Psoas muscle (tissue), 8 donors: ENCODE measurements at places on chromosomes 1 and 21. TPM values are rescaled to one million over a fixed set of nuclear protein-coding genes. Genes with fewer than 3 reads are reported as not detected.

GRCh38 chr1:226126824-226127569 is 59.5 kb downstream of the ACBD3 start:
- no peaks in the 10 kb centered on the region for H3K4me1 ChIP-seq
- no peak for DNase-seq

- no peak for DNase-seq
- H3K4me1 ChIP-seq, result peaks cover 4% of the 10 kb centered on the region
- no peaks in the 10 kb centered on the region for H3K36me3 ChIP-seq
- H3K27ac ChIP-seq, result no peak overlapping the region
- no peak overlapping the region for H3K4me3 ChIP-seq
- no peaks in the 10 kb centered on the region for H3K27me3 ChIP-seq
Observed at GRCh38 chr1:20197329-20197791, 11.0 kb upstream of the PLA2G2C start.

GRCh38 chr1:244896550-244896949 is 32.2 kb upstream of the HNRNPU start:
- peaks cover 4% of the 10 kb centered on the region for H3K4me1 ChIP-seq
- no peak for DNase-seq
- no peak overlapping the region for H3K4me3 ChIP-seq
- H3K36me3 ChIP-seq, result no peaks in the 10 kb centered on the region

DNA sequence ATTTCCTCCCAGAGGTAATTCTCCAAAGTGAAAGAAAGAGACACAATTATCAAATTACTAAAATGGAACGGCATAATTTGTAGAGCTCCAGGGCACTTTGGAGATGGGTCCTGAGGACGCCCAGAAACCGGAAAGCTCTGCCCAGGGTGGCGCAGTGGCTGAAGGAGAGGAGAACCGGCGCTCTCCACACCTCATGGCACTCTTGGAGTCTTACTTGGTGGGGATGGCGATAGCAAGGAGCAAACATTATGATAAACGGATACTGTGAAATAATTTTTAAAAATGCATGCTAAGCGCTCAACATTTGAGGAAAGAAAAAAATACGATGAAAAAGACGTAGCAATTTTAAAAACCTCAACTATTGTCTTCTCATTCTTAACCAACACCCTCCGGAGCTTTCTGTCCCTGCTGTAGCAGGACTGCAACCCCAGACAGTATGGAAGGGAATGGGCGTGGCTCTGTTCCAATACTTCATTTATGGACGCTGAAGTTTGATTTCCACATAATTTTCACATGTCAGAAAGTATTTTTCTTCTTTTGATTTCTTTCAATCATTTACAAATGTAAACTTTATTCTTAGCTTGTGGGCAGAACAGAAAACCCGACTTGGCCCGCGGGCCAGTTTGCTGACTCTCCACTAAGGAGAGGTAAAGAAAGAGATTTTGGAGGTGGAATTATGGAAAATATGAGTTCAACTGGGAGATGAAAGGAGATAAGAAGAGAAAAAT is 1.1 kb downstream of the S100A11 start:
- H3K4me1 ChIP-seq, result peaks cover 8% of the 10 kb centered on the region
- peak overlapping the region; percentile 69 for H3K4me3 ChIP-seq
- no peak for DNase-seq
- peak overlapping the region; percentile 83 for H3K27ac ChIP-seq

- H3K27me3 ChIP-seq, result no peaks in the 10 kb centered on the region
- no peak overlapping the region for H3K4me3 ChIP-seq
- no peaks in the 10 kb centered on the region for H3K4me1 ChIP-seq
- no peaks in the 10 kb centered on the region for H3K36me3 ChIP-seq
Observed at GRCh38 chr1:111843177-111843576, 87.5 kb downstream of the DDX20 start.

GRCh38 chr1:233500106-233500505 is 113.8 kb upstream of the KCNK1 start:
- H3K4me3 ChIP-seq, result no peak overlapping the region
- no peaks in the 10 kb centered on the region for H3K36me3 ChIP-seq
- no peaks in the 10 kb centered on the region for H3K27me3 ChIP-seq
- H3K4me1 ChIP-seq, result no peaks in the 10 kb centered on the region
- no peak for DNase-seq

- no peaks in the 10 kb centered on the region for H3K36me3 ChIP-seq
- no peaks in the 10 kb centered on the region for H3K27me3 ChIP-seq
- no peak overlapping the region for H3K4me3 ChIP-seq
Observed at GRCh38 chr1:242212401-242212800, 213.5 kb upstream of the MAP1LC3C start.

DNA sequence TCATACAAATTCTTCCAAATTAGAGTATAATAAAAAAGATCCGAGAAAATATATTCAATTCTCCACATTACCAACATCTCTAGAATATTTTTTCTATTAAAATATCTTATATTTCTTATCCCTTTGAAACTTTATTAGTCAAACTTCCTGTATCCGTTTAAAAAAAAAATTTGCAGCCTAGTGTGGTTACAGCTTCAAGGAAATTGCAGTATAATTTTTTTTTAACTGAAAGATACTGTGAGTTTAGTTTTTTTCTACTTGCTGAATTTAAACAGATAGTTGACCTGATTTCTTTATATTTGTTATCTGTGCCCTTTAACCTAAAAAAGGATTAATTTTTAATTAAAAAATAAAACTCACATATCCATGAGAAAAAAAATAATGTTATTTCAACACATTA is 1.5 kb downstream of the RGS18 start:
- H3K4me1 ChIP-seq, result no peaks in the 10 kb centered on the region
- DNase-seq, result no peak
- no peaks in the 10 kb centered on the region for H3K27me3 ChIP-seq

DNA sequence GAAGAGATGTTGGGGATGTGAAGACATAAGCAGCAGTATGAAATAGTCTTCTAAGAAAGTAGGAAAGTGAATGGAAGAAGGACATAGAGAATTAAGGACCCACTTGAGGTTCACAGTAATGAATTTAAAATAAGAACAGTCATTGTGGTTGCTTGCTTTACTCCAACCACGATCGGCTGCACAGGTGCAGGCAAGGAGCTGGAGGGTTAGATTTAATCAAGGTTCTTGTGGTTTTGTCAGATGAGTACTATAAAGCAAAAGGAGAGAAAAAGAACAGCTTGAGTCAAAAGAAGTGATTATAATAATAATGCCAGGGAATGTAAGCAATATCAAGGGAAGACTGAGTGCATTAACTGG is 46.1 kb upstream of the RBM34 start:
- no peaks in the 10 kb centered on the region for H3K4me1 ChIP-seq
- DNase-seq, result no peak
- H3K4me3 ChIP-seq, result no peak overlapping the region
- no peaks in the 10 kb centered on the region for H3K27me3 ChIP-seq

GRCh38 chr1:27331922-27332321 is 9.9 kb upstream of the SYTL1 start:
- no peak for DNase-seq
- peaks cover 72% of the 10 kb centered on the region for H3K36me3 ChIP-seq
- no peak overlapping the region for H3K27ac ChIP-seq
- no peak overlapping the region for H3K4me3 ChIP-seq
- no peaks in the 10 kb centered on the region for H3K27me3 ChIP-seq

GRCh38 chr1:17671741-17672140 is 83.4 kb upstream of the ACTL8 start:
- no peak for DNase-seq
- H3K4me1 ChIP-seq, result peaks cover 17% of the 10 kb centered on the region
- peaks cover 20% of the 10 kb centered on the region for H3K36me3 ChIP-seq

DNA sequence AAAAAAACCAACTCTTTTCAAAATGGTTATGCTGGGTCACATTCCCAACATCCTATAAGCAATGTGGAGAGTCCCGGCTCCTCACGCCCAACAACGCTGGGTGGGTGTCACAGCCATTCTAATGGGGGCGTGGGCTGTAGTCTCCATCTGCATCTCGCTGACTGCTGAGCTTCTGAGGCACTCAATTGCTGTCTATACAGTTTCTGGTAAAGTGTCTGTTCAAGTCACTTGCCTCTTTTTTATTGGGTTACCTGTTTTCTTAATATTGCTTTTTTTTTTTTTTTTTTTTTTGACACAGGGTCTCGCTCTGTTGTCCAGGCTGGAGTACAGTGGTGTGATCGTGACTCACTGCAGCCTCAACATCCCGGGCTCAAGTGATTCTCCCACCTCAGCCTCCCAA is 54.8 kb downstream of the GNB1 start:
- H3K36me3 ChIP-seq, result no peaks in the 10 kb centered on the region
- no peak overlapping the region for H3K27ac ChIP-seq
- no peaks in the 10 kb centered on the region for H3K27me3 ChIP-seq
- DNase-seq, result no peak
- H3K4me1 ChIP-seq, result peaks cover 11% of the 10 kb centered on the region

- H3K27ac ChIP-seq, result peak overlapping the region; percentile 42
- H3K36me3 ChIP-seq, result no peaks in the 10 kb centered on the region
- H3K4me3 ChIP-seq, result no peak overlapping the region
- no peaks in the 10 kb centered on the region for H3K27me3 ChIP-seq
Observed at GRCh38 chr1:213623064-213623581, 364.6 kb upstream of the PROX1 start.

DNA sequence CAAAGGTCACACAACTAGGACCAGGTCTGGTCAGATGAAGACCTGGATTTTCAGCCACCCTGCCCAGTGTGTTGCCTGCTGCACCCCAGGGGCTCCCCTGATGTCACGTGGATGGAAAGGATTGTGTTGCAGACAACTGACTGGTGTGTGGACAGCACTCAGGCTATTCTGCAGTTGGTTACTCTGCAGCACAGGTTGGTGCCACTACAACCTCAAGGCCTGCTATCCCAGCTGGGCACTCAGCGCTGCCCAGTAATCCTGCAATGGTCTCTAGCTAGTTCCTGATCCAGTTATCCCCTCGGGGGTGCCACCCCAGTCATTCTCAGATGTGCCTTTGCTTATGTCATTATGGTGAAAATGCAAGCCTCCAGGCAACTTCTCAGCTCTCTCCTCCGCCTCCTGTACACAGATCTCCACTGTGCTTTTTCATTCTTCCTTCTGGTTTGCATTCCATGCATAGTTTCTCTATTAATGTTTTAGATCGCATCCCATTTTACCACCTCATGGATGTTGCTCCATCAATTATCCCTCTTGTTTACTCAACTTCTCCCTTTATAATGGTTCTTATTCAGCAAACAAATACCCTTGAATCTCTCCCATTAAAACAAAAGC is 503.2 kb upstream of the CAMK1G start:
- H3K27ac ChIP-seq, result no peak overlapping the region
- H3K36me3 ChIP-seq, result no peaks in the 10 kb centered on the region
- no peak overlapping the region for H3K4me3 ChIP-seq
- no peaks in the 10 kb centered on the region for H3K27me3 ChIP-seq

- H3K4me3 ChIP-seq, result no peak overlapping the region
- DNase-seq, result no peak
- no peak overlapping the region for H3K27ac ChIP-seq
- no peaks in the 10 kb centered on the region for H3K27me3 ChIP-seq
Observed at GRCh38 chr1:98429965-98430443, 231.5 kb upstream of the SNX7 start.

DNA sequence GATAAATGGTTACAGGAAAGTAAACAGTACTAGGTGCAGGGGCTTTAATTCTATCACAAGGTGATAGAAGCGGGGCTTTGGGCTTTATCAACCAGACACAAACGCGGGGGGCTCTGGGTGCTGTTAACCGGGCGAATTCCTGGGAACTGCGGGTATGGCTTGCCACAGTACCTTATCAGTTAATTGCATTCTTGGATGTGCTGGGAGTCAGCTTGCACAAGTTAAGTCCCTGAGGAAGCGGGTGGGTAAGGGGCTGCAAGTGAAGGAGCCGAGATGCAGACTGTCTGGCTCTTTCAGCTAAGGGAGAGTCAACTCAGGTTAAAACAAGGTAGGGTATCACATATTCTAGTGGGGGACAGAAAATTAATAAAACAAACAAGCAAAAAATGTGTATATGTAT is 661 bp downstream of the GBP4 start:
- H3K4me1 ChIP-seq, result no peaks in the 10 kb centered on the region
- no peak for DNase-seq
- H3K27me3 ChIP-seq, result no peaks in the 10 kb centered on the region
- peak overlapping the region; percentile 63 for H3K4me3 ChIP-seq
- H3K27ac ChIP-seq, result peak overlapping the region; percentile 26

GRCh38 chr1:200699871-200700270 is 30.2 kb upstream of the DDX59 start:
- no peaks in the 10 kb centered on the region for H3K27me3 ChIP-seq
- H3K27ac ChIP-seq, result no peak overlapping the region
- no peak overlapping the region for H3K4me3 ChIP-seq
- DNase-seq, result no peak
- H3K4me1 ChIP-seq, result no peaks in the 10 kb centered on the region

GRCh38 chr1:6645018-6645417 is 20.4 kb downstream of the THAP3 start:
- H3K4me1 ChIP-seq, result no peaks in the 10 kb centered on the region
- H3K36me3 ChIP-seq, result peaks cover 3% of the 10 kb centered on the region
- DNase-seq, result no peak
- H3K4me3 ChIP-seq, result no peak overlapping the region
- no peaks in the 10 kb centered on the region for H3K27me3 ChIP-seq
- H3K27ac ChIP-seq, result no peak overlapping the region

- no peaks in the 10 kb centered on the region for H3K27me3 ChIP-seq
- H3K36me3 ChIP-seq, result no peaks in the 10 kb centered on the region
- peak; percentile 23 for DNase-seq
- peak overlapping the region; percentile 50 for H3K27ac ChIP-seq
- H3K4me1 ChIP-seq, result peaks cover 20% of the 10 kb centered on the region
Observed at GRCh38 chr1:109807822-109808680, 44.3 kb upstream of the EPS8L3 start.

DNA sequence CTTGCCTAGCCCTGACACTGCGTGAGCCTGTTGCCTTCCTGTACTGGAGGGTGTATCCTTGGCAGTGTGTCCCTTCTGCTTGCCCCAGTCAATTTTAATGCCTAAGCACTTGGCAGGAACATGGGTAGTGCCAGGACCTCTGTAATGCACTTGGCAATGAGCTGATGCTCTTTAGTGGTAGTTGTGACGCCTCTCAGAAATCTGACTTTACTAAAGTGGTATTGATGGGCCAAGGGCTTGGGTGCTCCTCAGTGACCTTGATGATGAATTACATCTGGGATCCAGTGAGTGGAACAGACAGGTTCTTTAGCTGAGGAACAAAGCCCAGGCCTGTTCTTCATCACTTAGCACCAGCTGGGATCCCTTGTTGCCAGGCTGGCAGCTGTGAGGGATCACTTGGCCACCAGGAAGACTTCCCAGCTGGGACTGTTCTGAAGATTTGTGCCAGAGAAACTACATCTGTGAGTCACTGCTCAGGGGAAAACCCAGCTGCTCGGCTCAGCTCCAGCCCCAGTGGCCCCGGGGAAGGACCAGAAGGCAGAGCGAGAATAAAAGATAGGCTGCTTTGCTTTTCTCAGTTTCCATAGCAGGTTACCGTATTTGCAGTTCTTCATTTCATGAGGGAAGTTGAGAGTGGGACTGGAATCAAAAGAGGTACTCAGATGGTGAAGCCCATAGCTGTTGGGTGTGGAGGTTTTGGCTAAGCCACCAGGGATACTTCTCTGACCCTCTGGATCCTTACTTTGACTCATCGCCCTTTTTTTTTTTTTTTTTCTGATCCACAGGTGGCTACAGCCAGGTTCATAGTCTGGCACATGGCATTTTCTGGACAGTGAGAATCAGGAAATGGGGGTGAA is 28.5 kb upstream of the KCNA2 start:
- no peak overlapping the region for H3K4me3 ChIP-seq
- H3K4me1 ChIP-seq, result no peaks in the 10 kb centered on the region
- DNase-seq, result peak; percentile 74
- H3K27ac ChIP-seq, result no peak overlapping the region

LORICRIN gene
- not detected for total RNA-seq

PIK3R3 gene
- 17.3 TPM for total RNA-seq

S1PR1 gene
- total RNA-seq, result 35.7 TPM

KCNA3 gene
- total RNA-seq, result not detected

HMGCL gene
- total RNA-seq, result 27.2 TPM

GJA4 gene
- 9.1 TPM for total RNA-seq
